Thyroid gland (tissue), 4 donors: ENCODE measurements at places on chromosomes 7 and 10.

DNA sequence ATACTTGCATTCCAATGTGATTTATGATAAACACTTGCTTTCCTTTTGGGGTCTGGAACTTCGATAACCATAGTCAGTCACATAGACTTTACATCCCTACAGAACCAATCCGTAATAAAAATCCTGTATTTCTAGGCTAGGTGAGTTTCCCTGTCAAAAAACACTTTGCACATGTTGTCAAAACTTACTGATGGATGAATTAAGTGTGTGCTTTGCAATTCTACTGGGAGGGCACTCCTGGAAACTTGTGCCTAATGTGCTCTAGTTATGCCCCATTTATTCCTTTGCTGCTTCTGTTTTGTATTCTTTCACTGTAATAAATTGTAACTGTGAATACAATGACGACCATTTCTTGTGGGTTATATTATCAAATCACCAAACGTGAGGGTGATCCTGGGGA, 684.8 kb upstream of the PCDH15 start:
- no peak for DNase-seq

DNA sequence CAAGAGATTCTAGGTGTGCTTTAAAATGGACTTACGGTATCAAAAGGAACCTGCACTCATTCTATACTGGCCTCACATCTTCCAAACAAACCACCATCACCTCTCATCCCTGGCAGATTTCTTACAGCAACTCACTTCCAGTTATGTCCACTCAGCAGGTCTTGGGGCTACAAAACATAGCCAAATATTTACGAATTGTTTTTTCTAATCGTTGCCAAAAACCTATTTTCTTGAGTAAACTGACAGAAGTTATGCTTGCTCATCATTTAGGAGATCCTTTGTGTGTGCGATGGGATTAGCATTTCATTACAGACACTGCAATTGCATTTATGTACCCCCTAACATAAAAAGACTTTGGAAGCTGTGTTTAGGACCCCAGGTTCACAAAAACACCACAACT, 2.7 kb downstream of the KCNMA1 start:
- no peak for DNase-seq

GRCh38 chr10:14474656-14475055, 143.9 kb upstream of the FRMD4A start:
- DNase-seq = no peak

DNA sequence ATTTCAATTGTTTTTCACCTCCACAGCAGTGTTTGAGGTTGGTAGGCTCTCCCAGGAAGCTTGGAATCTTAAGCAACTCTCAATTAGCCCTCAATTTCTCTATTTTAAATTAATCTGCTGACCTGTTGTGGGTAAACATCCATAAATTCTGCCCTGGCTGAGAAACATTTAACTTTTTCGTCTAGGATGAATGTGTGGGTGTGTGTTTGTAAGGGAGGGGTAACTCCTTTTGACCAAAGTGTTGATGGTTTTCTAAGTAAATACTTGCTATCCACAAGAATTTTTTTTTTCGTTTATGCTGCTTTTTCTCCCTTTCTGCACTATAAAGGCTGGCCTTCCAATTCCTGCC, 973 bp downstream of the PPP3CB start:
- DNase-seq = no peak

GRCh38 chr10:224571-224970, 89.3 kb downstream of the ZMYND11 start:
- DNase-seq = no peak

DNA sequence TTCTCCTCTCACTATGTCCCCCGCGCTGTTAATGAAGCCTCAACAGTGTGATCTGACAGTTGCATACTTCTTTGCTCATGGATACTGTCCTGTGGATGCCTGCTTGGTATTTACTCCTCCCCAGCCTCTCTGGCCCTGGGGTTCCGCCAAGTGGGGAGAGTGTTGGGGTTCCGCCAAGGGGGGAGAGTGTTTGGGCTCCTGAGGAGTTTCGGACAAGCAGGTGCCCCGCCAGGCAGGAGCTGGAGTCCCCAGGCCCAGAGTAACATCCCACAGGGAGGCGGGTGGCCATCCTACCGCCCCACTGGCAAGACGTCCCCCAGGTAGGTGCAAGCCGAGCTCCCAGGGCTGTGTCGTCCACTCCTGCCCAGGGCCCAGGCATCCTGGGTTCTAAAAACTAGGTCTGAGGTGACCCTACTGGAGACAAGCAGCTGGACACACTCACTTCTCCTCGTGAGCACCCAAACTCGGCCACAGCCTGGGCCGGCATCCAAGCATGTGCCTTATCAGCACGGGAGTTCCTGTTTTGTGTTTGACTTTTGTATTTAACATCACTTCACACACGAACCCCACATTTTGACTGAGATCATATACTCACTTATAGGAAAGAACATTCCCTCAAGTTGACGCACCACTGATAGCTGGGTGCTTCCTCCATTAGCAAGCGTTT, 34.2 kb downstream of the CAMK2B start:
- DNase-seq = peak; percentile 8

DNA sequence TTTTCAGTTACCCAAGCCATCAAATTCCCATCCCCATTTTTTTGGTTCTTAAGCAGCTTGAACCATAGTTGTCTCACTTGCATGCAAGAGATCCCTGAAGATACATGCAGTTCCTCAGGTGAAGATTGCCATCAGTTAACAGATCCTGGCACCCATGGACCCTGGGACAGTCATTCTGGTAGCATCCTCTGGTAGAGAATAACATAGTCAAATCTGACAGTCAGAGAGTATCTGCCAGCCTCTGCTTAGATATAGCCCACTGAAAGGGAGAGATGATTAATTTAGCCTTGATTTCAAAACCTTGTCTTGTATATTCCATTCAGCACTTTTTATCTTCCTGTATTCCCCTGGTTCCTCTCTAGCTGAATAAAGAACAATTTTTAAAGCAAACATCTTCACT, 280.4 kb downstream of the KCNMA1 start:
- no peak for DNase-seq

GRCh38 chr7:124257638-124258308, 224.9 kb upstream of the TMEM229A start:
- DNase-seq = no peak

GRCh38 chr10:3511483-3511882, 273.5 kb downstream of the KLF6 start:
- DNase-seq = no peak

DNA sequence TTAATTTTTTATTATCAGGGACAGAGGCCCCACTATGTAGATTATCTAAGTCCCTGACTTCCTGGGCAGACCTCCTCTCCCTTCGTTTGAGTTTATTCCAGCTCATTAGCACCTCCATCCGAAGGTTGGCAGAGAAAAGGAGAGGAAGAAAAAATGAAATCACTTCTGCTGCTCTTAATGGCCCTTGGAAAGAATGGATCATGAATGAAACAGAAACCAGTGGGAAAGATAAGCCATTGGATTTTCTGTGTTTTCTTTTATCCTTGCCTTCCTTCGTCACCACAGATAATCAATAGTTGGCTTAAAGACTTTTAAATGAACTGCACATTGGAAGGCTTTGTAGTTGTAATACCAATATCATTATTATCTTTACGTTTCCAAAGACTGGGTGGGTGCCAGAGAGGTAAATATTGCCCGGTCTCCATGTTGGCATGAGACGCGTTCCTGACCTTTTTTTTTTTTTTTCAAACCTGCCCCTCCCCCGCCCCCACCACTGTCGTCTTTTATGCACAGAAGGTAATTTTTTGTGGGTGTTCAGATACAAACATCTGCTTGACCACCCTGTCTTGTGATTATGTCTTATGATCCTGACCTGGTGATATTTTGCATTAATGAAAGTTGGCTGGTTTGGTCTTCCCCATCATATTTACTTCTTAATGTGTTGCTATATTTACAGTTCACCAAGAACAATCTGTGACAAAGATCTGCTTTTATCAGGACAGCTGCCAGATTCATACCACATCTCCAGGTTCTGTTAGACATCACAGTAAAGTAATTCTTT, 116.8 kb downstream of the ARID5B start:
- DNase-seq = no peak

GRCh38 chr10:62015994-62016393, 114.5 kb downstream of the ARID5B start:
- no peak for DNase-seq

GRCh38 chr7:157547102-157547501, 210.3 kb downstream of the DNAJB6 start:
- no peak for DNase-seq

GRCh38 chr10:88895250-88895649, 15.2 kb downstream of the STAMBPL1 start:
- no peak for DNase-seq

DNA sequence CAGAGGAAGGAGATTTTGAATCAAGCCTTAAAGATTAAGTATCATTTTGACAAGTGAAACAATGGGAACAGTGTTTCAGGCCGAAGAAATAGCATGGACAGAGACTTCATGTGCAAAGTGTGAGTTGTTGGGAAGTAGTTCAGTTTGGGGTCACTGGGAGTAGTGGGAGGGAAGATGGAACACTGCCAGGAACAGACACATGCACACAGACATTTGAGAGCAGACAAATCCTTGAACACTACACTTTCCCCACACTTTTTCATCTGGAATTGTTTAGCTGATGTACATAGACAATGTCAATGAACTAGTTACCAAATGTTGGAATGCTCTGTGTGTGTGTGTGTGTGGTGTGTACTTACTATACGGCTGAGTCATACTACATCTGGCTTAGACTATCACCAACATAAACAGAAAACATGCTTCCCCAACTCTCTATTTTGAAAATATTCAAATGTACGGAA, 52.4 kb upstream of the LRRC17 start:
- no peak for DNase-seq

GRCh38 chr7:1678081-1678543, 8.0 kb downstream of the ELFN1 start:
- no peak for DNase-seq

- DNase-seq = peak; percentile 41
Measured at GRCh38 chr7:120805636-120806388, 52.1 kb downstream of the TSPAN12 start.

DNA sequence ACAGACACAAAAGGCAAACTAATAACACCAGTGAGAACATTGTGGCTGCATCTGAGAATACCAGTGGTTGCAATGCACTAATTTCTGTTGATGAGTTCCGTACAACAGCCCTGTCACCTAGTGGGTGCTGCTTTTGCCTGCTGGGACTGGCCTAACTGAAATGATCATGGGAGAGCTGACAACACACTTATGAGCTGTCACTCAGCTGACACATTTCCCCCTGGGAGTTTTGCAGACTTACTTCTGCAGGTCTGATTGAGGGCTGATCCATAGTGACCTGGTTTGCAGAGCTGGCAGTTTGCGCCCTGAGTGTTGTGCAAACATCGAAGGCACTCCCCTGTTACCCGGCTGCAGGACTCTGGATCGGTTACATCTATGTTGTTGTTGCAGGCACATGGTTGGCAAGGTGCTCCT, 60.6 kb upstream of the LAMB1 start:
- DNase-seq = peak; percentile 75

DNA sequence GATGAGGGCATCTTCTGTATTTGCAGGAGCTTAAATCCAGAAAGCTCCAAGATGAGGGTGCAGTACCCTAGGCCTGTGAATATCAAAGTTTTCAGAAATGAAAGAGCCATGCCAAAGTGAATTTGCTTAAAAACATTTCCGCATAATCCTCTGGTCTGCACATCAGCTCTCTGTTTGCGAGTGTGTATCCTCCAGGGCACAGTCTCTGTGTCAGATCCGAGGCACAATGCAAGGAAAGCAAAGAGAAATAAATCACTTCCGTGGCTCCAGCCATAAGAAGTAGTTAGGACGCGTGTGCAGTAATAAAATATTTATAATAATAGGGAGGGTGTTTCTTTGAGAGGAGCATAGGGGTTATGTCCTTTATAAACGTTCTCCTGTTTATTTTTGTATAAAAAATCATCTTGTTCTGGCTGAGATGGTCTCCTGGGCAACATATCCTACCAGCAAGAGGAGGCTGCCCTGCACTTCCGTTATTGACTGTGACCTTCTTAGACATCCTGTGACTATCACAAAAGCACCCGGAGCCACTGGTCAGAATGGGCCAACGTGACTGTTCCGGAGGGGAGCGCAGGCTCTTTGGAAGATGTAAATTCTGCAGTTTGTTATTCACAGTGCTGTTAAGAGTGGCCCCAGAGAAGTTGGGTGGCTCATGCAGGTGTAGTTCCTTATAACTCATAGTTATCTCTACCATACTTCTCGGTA, 667.6 kb upstream of the FOXK1 start:
- DNase-seq = no peak

GRCh38 chr7:101650579-101651081, 21.5 kb upstream of the MYL10 start:
- DNase-seq = no peak

- DNase-seq = no peak
Measured at GRCh38 chr7:5702876-5703571, 78.4 kb downstream of the RNF216 start.

DNA sequence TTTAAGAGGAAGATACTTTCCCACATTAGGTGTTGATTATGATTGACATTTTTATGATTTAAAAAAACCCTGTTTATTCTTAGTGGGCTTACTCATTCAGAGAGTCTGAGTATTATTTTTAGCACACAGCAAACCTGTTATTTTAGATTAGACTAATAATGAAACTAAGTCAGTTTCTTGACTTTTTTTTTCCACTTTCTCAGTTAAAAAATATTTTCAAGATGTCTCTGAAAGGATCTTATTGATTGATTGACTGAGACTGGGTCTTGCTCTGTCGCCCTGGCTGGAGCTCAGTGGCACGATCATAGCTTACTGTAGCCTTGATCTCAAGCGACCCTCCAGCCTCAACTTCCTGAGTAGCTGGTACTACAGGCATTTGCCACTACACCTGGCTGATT, 20.4 kb upstream of the INPP5F start:
- no peak for DNase-seq

DNA sequence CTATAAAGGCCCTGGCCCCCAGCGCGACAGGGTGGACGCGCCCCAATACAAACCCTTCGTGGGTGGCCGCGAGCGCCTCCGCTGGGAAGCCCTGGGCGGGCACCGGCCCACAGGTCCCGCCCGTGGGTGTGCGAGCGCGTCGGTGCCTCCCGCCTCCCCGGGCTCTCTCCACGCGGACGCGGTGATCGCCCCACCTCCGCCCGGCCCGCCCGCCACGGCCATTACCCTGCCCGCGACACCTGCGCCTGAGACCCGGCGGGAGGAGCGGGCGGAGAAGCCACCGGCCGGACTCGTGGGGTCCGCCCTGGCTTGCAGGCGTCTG, 81.2 kb downstream of the PAX2 start:
- no peak for DNase-seq

DNA sequence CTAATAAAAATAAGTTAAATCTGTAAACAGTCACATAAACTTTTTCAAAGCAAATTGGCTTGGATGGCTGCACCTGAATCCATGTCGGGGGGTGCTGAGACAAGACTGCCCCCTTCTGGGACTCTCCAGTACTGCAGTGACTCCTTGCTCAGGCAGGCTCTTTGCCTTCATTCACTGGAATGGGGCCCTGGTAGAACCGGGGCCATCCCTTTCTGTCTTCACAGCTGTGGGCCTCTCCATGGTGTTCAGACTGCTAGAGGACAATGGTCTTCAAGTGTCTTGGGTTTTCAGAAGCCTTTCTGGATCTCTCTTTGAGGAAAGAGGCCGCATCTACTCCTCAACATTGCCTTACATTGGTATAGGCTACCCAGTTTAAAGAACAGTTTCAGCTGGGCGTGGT, 16.1 kb upstream of the IMPDH1 start:
- peak; percentile 66 for DNase-seq

- no peak for DNase-seq
Measured at GRCh38 chr7:23966941-23967340, 256.9 kb downstream of the STK31 start.

- DNase-seq = no peak
Measured at GRCh38 chr7:133941496-133941895, 185.6 kb upstream of the LRGUK start.
